ENCODE measurements at places on chromosomes 13 and 19.

DNA sequence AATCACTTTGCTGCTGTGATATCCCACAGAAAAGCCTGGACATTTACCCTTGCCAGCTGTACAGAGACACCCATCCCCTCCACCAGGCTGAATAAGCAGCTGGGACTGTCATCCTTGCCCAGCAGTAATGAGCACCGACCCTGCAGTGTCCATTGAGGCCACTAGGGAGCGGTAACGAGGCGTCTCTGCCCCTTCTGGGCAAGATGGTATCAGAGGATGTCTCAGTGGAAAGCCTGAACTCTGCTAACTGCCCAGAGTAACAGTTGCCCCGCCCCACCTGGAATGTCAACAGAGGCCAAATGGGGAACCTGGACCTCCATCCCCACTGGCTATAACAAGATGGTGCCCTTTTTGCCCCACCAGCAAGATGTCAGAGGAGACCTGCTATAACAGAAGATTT is 22.8 kb upstream of the CEACAM20 start:
- DNase-seq = peak; percentile 1

DNA sequence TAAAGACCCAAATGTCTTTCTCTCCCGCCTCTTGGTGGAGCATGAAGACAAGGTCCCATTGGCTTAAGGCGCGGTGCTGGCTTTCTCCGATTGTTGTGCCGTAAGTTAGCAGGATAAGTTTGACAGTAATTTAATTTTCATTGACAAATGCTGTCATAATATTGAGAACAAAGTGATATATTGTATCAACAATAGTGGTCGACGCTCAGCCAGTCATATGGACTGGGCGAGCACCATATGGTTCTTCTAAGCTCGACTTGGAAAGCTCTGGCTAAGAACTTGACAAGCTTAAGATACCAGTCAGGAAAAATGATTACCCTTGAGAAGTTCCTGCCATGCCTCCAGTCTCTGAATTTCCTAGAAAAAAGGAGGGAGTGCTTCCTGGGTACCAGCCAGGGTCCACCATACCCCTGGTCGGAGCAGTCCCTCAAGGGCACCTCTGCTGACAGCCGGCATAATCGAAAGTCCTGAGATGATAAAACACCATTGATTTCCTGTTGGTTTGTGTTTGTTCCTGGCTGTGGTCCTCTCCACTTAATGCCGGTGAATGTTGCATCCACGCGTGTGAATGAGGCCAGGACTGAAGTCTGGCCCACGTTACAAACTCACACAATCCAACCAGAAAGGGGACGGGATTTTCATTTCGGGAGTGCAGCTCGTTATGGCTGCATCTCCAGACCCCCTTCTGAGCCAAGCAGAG is 262.1 kb downstream of the ZNF536 start:
- DNase-seq = no peak

DNA sequence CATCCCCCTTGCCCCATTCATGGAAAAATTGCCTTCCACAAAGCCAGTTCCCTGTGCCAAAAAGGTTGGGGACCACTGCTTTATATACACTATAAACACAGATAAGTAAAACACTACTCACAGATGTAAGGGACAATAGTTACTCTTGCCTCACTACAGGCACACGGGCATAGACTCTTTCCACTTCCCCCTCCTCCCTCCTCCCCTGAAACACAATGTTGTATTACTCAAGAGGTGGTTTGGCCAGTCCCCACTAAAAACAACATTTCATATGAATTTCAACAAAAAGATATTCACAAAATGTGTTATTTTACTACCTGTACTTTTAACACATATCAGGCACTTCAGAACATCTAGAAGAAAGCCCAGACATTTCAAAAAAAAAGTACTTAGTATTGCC is 45.1 kb downstream of the EPSTI1 start:
- no peak for DNase-seq

GRCh38 chr13:100300243-100300642 is 211.3 kb downstream of the PCCA start:
- DNase-seq = no peak

DNA sequence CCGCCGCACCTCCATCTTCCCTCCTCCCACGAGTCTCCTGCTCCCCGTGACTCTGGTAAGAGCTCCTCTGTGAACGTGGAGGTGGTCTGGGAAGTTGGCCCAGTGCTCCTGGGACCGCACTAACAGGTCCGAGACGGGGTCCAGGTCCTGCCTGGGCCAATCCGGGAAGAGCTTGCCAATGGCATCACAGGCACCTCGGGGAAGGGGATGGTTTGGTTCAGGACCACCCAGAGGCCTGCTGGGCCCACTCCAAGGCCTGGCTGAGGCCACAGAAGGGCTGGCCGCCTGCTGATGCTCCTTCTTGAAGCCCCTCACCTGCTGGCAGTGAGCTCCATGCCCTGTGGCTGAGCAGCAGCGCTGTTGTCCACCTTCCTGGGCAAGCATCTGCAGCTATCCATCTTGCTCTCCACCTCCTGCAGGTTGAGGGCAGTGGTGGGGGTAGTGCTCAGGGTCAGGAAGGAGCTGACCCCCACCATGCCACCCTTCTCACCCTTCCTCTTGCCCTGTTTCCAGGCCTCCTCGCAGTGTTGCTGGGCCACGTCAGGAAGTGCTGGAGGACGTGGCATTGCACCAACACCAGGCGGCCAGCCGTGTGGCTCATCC is 41.2 kb upstream of the TPM4 start:
- DNase-seq = no peak

DNA sequence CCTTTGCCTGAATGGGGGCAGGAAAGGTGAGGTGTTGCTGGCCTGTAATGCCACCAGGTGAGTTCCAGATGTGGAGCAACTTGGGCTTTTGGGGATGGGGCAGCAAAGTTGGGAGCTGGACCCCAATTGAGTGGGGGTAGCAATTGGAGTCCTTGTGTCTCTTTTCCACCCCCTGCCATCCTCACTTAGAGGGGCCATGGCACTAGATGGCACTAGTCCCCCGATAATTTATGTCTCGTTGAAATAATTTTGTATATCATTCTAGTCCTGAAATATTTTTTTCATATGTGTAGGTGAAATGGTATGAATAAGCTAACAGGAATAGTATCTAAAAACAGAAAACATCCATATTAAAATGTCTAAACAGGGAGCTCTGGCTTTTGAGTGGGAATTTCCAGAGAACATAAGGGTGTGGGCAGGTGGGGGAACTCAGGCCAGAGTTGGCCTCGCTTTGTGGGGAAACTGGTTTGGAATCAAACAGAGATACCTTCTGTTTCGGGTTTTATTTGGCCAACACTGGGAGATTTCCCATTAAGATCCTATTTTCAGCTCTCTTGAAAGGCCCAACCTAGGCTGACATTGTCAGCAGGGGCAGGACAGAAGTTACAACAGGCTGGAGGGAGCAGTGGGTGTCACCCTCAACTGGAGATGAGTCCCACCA is 3.4 kb downstream of the ZNF576 start:
- no peak for DNase-seq

DNA sequence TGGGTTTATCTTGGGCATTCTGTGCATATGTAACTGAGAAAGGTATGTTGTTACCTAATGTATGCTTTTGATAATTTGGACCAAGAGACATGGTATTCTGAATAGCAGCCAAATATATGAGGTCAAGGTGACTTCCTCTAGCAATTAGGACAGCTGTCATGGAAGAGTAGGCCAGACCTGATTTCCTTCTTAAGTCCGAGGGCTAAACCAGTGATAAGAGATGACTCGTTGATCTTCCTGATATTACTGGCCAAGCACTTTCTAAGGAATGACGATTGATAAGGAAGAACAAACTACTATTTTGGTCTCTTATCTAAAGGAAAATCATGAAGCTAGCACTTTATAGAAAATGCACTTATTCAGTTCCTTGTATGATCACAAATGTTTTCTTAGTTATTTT is 42.7 kb downstream of the ARHGAP35 start:
- DNase-seq = no peak

GRCh38 chr13:40895227-40896184 is 106.1 kb downstream of the SLC25A15 start:
- DNase-seq = no peak

- DNase-seq = no peak
Measured at GRCh38 chr13:95361686-95362085, 60.4 kb upstream of the ABCC4 start.

- DNase-seq = no peak
Measured at GRCh38 chr19:4391701-4392483, 8.5 kb downstream of the SH3GL1 start.

- no peak for DNase-seq
Measured at GRCh38 chr19:58037927-58038687, 4.3 kb downstream of the ZSCAN1 start.

DNA sequence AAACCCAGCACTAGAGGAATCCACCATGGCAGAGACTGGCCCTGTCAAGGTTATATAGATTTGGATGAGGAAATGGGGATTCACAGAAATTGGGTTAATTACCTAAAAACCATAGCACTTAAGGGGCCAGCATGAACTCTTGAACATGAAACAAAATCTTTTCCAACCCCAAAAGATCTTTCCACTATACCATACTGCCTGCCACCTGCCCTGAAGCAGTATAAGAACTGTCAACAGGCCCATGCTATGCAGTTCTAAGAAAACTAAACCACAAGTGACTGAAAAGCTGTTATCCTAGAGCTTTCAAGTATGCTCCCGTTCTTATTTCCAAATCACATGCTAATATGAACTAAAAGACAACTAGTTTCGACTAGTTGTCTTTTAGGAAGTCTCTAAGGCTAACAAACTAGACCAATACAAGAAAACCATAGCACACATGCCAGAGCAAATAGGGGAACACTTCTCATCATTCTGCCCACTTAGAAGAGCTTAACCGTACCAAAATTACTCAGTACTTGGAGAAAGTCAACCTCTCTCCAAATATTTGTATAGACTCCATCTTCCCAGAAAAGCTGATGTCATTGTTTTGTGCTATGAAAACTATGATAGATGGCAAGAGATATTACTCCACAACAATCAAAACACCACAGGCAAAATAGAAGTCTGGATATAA is 27.5 kb downstream of the HSPH1 start:
- DNase-seq = no peak

GRCh38 chr13:103531278-103531677 is 465.1 kb upstream of the SLC10A2 start:
- no peak for DNase-seq

- DNase-seq = no peak
Measured at GRCh38 chr13:53822136-53822535, 793.5 kb downstream of the OLFM4 start.

DNA sequence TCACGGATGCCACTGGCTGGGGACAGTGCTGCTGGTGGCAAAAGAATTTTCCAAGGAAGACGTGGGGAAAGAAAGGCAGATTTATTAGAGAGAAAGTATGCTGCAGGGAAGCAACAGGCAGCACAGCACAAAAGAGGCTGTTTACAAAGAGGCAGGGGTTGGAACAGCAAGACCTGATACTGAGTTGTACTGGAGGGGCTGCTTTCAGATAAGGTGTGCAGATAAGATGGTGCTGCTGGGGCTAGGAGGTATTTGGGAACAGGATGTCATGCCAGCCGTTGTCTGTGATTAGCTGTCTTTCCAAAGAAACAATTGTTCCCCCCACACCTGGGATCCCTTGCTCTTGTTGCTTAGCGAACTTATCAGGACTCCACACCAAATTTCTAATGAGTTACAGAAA is 2023.3 kb upstream of the PCDH20 start:
- DNase-seq = no peak

GRCh38 chr19:55258476-55258827 is 365 bp downstream of the PPP6R1 start:
- DNase-seq = peak; percentile 28

DNA sequence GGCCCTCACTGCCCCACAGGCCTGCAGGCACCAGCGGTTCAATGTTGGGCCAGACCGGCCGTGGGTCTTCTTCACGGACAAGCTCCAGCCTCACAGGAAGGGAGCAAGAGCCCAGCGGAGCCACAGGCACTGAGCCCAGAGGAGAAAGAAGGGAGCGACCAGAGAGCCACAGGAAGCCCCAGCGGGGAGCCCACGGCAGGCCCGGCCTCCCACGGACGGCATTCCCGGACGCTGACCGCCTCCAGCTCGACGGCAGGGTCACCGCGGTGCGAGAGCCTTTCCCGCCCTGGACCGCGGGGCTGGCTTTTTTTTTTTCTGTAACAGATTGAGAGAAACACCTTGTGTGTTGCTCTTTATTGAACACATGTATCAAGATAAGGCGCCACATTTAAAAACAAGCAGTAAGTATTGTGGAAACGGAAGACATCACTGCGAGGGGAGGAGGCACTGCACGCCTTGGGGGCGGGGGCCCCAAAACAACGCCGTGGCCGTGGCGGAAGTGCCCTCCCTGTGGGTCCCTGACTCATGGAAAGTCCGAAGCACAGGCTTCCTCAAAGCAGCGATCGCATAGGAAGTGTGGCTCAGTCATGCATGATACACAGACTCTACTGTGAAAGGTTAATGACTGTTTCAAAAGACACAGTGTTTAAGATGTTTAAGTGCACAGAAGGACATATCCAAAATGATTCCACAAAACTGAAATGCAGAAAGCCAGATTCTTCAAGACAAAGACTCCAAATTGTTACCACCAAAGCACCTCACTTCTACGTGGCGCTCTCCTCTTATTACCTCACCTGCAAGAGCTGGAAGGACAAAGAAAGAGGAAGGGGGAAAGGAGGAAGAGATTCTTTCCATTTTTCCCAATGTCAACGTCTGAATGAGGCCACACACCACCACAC is 3.5 kb downstream of the RASA3 start:
- DNase-seq = peak; percentile 96

DNA sequence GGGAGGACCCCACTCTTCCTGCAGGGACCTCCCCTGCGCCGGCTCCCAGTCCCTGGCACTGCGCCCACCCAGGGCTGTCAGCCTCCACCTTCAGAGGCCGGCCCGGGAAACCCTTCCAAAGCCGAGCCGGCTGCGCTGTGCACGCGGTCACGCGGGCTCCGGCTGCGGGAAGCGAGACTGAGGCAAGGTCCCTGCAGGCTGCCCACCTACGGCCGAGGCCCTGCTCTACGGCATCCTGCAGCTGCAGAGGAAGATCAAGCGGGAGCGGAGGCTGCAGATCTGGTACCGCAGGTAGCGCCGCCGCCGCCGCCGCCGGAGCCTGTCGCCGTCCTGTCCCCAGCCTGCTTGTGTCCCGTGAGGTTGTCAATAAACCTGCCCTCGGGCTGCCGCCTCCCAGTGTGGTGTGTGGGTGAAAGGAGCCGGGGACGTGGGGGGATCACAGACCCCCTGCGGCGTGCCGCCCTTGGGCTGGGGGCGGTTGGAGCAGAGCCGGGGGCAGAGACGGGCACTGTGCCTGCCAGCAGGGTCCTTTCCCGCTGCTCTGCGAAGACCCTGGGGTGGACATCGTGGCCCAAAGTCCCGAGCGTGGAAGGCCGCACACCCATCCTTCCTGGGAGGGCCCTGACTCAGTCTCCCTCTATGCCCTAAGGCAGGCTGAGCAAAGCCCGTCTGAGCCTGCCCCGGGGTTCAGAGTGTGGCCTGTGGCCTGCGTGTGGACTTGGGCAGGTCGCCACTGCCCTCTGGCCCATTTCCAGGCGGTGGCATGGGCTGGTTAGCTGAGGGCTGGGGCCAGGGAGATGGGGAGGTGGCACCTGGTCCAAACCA is 5.9 kb downstream of the GAMT start:
- DNase-seq = no peak

GRCh38 chr13:112703449-112704284 is 13.8 kb downstream of the ATP11A start:
- no peak for DNase-seq
